ENCODE measurements at places on chromosomes 4 and X.

DNA sequence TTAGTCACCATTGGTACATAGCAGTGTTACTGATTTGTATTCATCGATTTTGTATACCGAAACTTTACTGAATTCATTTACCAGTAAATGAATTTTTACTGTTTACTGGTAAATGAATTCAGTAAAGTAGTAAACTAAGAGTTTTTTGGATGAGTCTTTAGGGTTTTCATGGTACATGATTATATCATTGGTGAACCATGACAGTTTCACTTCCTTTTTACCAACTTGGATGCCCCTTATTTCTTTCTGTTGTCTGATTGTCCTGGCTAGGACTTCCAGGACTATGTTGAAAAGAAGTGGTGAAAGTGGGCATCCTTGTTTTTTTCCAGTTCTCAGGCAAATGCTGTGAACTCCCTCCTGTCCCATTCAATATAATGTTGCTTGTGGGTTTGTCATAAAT lies 494.9 kb downstream of the GALNTL6 start:
- no peak for DNase-seq

DNA sequence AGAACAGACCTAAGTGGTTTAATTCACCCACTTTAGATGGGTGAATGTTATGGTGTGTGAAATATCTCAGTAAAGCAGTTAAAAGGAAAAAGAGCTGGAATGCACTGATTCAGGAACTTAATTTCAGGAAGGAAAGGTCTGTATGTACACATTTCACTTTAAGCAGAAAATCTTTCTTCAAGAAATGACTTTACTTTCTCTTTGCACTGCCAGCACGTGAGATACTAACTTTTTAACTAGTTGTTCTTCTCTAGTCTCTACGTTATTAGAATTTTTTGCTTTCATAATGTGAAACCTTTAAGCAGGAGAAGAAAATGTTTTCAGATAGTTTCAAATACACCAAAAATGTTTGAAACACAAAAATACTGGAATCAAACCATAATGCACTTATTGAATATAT lies 18.8 kb downstream of the C4orf46 start:
- no peak for DNase-seq

DNA sequence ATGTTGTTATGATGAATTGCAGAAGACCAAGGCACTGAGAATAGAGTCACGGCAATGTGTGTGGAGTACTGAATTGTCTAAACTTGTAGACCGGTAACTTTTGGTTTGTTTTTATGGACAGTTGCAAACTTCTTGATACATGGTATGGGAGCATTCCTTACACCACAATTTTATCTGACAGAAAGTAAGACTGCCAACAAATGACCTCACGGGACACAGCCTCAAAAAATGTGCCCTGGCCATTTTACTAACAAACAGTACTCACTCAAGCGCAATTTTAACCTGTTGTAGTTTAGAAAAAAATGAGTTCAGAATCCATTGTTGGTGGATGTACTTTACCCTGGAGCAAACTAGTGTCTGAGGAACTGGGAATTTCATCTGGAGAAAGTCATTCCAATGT lies 321.2 kb downstream of the CAMK2D start:
- no peak for DNase-seq

- DNase-seq = no peak
These were observed 275.1 kb downstream of the GPM6A start for GRCh38 chr4:175536852-175537453.

GRCh38 chr4:120881351-120881750 lies 41.2 kb downstream of the PRDM5 start:
- DNase-seq = no peak

DNA sequence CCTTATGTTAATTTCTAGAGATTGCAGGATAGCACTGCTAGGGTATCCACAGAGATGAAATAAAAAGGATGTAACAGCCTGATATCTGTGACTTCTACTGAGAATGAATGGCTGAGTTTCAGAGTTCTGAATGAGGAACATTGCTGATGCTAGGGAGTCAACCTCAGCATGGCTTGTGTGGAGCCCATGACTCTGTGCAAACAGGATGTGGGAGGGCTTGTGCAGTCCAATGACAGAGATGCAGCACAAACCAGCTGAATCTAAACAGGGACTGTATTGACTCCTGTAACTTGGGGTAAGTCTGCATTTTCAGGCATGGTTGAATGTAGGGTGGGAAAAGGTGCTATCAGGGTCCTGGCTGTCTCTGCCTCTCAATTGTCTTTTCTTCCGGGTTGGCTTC lies 5.3 kb upstream of the RASL11B start:
- DNase-seq = no peak

DNA sequence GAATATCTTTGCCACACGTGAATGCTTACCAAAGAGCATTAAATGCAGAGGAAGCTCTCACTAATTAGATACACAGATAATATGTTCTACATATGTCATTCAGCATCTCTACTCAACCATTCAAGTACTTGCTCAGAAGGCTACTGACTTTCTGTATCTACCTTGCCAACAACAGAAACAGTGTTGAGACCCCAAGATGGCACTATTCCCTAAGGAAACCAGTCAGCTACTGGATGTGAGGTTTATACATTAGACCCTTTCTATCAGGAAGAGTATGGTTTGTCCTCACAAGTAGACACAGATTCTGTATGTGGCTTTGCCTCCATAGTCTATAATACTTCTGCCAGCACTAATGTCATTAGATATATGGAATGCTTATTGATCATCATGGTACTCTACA lies 443.9 kb upstream of the INTU start:
- DNase-seq = no peak

GRCh38 chrX:3379111-3379510 lies 32.7 kb upstream of the MXRA5 start:
- DNase-seq = no peak

- no peak for DNase-seq
These were observed 39.1 kb upstream of the MAGEA8 start for GRCh38 chrX:149841929-149842328.

GRCh38 chrX:39645178-39645895 lies 452.4 kb downstream of the BCOR start:
- peak; percentile 9 for DNase-seq

GRCh38 chr4:78477276-78477675 lies 74.3 kb upstream of the ANXA3 start:
- DNase-seq = no peak

DNA sequence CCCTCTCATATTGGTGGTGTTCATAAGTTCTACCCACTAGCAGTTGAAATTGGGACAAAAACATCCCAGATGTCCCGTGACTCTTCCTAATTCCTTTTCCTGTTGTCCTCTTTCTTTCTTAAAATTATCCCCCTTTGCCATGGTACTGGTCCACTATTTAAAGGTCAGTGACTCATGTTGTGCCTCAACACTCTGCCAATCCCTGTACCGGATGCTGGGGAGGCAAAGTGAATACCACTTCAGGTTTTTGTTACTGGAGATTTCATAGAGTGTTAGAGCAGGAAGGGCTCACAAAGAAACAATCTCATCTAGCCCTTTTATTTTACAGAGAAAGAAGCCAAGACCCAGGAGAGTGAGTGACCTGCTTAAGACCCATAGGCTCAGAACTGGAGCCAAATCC lies 24.6 kb downstream of the SEPTIN11 start:
- no peak for DNase-seq

- no peak for DNase-seq
These were observed 21.4 kb upstream of the USO1 start for GRCh38 chr4:75702919-75703411.

DNA sequence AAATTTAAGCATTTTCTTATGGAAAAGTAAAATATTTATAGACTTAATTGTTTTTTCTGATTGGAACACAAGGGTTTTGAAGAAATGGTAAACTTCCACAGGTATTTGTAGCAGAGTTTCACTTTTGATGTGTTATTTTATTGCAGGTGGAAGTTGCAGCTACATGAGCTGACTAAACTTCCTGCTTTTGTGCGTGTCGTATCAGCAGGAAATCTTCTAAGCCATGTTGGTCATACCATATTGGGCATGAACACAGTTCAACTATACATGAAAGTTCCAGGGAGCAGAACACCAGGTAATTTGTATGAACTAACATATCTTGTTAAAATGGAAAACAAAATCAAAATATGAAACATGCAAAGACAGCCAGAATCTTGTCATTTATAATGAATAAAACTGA lies 117.4 kb downstream of the DIPK2B start:
- no peak for DNase-seq

GRCh38 chr4:94642561-94642866 lies 115.2 kb upstream of the BMPR1B start:
- no peak for DNase-seq

GRCh38 chr4:107824350-107825071 lies at the start of gene SGMS2:
Gene SGMS2, plus strand, starts transcription at chr4:107824932. Its CDS starts 70,622 bp downstream, at chr4:107895554.
- DNase-seq = peak; percentile 66

- DNase-seq = no peak
These were observed 12.8 kb downstream of the TBC1D9 start for GRCh38 chr4:140743194-140743931.

DNA sequence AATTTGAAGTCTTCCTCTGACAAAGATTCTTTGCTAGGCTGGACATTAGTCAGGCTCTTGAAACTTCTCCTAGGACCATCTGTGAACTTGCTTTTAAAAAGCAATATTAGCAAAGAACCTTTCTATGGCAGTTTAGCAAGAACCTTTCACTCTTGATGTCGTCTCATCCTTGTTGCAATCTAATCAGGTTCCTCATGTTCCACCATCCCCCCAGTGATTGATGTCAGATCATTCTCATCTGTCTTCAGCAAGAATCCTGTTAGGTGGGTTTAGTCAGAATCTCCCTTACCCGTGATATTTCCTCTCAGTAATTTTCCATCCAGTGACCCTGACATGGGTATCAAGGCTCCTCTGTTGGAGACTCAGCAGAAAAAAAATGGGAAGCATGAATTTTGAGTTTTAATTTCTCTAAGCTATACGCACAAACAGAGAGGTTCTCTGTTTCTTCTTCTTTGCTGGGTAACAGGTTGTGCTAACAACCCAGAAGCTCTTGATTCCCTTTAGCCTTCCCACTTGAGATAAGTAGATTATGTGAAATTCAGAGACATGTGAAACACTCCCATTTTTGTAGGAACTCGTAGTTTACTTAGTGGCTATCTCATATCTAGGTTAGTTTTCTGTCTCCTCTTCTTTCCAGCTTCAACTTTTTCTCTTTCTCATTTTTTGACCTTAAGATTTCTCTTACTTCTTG lies 507.4 kb downstream of the C4orf33 start:
- DNase-seq = no peak

DNA sequence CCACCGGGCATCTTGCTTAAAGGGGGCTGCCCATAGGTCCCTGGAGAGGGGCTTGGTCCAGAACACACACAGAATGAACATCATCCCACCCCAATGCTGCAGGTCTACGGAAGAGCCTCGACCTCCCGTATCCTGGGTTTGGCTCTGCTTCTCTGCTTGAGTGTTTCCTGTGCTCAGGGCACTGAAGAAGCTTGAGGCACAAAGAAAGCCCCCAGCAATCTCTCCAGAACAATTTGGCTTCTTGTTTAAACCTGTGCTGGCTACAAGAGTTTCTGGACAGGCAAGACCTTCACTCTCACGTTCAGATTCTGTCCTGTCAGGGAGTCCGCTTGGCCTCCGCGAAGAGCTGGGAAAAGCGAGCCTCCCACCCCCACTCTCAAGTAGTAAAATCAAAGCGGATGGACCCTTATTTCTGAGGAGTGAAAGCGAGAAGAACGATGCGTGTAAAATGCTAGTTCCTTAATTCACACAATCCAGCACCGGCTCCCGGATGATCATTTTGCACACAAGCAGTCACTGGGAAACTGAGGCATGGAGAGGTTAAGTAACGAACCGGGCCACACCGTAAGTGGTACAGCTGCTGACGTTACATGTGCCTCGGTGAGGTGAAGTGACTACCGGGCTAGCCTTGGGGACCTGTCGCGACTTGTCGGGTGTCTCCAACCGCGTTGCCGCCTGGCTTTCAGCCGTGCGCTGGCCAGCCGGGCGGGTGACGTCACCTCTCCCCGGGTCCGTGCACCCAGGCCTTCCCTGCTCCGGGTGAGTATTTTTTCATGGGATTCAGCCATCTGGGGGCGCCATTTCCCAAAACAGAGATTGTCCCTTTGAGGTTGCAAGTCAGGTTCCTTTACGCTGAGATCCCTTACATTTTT lies 3.1 kb upstream of the SFRP2 start:
- peak; percentile 31 for DNase-seq

GRCh38 chrX:40420899-40421729 lies 159.7 kb upstream of the ATP6AP2 start:
- no peak for DNase-seq

- no peak for DNase-seq
These were observed 932 bp downstream of the TLR10 start for GRCh38 chr4:38781854-38782261.

DNA sequence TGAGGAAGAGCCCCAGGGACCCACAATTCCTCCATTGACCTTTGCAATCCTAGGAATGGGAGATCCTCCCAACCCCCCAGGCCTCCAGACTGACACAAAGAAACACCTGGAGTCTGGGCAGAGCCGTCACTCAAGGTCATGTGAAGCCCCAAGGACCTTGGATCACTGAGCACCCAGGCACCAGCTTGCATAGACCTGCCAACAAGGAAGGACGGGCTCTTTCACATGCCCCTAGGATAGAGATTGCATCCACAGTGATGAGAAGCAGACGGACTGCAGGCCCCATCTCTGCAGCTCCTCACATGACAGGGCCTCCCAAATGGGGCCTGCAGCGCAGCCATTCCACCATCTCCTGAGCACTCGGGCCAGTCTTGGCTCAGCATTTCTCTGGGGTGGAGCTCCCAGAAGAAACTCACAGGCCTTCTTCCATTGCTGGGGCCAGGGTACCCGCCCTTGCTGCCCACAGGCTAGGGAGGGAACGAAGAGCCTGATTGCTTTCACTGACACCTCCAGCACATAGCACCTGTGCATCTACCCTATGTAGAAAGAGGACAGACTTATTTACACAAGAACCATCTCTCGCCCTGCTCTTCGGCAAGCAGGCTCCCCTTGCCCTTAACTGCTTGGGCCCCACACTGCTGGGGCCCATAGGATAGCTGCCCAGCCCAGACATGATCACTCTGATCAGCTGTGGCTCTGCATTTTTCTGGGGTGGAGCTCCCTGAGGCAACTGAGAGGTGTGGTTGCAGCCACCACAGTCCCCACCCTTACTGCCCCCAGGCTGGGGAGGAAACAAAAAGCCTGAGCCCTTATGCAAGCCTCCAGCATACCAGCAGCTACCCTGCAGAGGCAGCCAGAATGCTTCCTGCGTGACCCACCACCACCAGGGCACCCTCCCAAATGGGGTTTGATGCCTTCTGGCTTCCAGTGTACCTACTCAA lies 185.7 kb upstream of the ZCCHC13 start:
- no peak for DNase-seq

All from stimulated activated CD4-positive, alpha-beta T cell treated with anti-CD3 and anti-CD28 coated beads, Interleukin-4, amount 100 ng/mL, for 1 hour (primary cell).